Urothelium cell line (cell line): ENCODE measurements at places on chromosomes 11 and 22.

DNA sequence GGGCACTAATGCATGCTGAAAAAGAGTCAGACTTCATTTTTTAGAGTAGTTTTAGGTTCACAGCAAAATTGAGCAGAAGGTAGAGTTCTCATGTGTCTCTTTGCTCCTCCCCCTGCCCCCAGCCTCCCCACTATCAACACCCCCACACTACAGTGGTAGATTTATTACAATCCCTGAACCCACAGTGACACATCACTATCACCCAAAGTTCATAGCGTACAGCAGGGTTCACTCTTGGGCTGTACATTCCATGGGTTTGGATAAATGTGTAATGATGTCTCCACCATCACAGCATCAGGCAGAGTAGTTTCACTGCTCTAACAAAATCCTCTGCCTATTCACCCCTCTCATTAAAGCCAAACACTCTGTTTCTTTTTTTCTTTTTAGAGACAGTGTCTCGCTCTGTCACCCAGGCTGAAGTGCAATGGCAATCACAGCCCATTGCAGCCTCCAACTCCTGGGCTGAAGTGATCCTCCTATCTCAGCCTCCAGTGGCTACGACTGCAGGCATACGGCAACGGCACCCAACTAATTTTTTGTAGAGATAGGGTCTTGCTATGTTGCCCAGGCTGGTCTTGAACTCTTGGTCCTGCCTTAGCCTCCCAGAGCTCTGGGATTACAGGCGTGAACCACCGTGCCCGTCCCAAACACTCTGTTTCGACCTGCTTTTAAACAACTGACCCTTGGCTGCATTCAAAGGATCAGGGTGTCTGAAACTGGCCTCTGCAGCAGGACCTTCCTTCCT lies 4.1 kb downstream of the BEST1 start:
- no peak for DNase-seq

- no peak for DNase-seq
Observed at GRCh38 chr11:121104312-121104762, 3.3 kb downstream of the TECTA start.

GRCh38 chr11:118608360-118609227 lies 1.2 kb downstream of the PHLDB1 start:
- peak; percentile 65 for DNase-seq

DNA sequence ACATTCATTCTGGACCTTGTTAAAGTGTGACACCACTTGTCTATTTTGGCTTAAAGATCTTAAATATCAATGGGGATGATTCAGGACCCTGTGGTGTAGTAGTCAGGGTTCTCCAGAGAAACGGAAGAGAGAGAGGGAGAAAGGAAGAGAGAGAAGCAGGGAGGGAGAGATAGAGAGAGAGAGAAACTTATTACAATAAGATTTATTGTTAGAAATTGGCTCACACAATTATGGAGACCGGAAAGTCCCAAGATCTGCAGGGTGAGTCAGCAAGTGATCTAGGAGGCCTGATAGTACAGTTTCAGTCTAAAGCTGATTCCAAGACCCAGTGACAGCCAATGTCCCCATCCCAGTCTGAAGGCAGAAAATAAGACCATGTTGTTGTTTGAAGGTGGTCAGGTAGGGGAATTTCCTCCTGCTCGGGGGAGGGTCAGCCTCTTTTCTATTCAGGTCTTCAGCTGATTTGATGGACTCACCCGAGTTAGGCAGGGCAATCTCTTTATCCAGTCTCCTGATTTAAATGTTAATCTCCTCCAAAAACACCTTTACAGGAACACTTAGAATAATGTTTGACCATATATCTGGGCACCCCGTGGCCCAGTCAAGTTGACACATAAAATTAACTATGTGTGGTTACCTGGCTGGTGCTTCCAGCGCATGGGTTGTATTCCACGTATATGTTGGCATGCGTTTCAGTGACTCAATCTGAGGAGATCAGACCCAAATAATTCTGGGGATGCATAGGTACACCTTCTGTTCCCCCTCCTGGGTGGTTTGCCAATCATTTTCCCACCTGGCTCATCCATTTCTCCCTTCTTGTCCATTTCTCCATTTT lies 1350.5 kb downstream of the TBC1D22A start:
- no peak for DNase-seq

GRCh38 chr11:65184146-65184545 lies 2.4 kb downstream of the CAPN1 start:
- no peak for DNase-seq

DNA sequence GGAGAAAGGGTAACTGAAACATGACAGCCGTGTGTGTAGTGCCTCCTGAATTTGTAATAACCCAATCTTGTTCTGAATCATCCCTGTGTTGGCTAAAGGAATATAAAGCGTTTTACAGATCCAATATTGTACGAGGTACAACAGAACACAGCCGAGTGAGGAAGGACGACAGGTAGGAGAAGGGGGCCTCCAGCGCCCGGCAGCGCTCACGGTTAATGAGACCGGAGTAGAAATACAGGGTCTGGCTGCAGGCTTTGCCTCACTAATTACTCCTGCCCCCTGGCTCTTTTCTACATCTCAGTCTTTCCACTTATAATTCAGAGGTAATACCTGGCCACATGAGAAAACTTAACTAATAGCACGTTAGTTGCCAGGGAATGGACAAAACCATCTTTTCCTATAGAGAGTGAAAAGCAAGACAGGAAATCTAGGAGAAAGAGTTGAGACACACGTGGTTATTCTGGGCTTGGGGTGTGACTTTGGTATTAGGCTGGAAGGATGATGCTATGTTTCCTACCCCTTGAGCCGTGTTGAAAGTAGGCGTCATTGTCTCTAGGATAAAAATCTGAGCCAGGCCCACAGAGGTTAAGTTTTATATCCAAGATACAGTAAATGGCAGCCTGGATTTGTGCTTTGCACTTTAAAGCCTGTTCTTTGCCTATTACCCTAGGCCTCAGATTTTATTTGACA lies 54.1 kb downstream of the GRIK4 start:
- peak; percentile 33 for DNase-seq
